ENCODE measurements at places on chromosomes 4 and X.

DNA sequence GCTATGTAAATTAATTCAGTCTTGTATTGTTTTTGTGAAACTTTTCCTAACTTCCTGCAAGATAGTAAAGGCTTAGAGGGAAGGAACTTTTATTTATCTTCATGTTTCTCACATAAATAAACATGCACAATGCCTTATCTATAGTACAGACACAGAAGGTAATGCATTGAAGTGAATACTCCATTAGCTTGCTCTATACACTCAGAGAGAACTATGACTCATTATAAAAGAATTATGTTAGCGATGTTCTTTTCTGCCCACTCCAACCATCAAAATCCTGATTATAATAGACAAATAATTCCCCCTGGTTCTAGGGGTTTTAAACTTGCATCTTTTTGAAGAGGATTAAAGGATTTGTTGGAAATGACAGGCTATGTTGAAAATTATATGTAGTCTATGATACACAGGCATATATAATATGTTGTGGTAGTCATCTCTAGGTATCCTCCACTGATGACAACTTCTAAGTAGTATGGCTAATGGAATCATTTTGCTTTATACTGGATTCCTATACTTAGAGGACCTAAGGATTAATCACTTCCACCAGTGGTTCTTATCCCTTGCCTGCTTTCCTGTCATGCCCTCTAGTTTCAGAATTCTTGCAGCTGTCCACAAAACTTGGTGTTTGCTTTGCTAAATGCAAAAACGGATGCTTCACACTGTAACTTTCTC is 115.7 kb downstream of the NDST4 start:
- no peak for DNase-seq

- no peak for DNase-seq
Measured at GRCh38 chrX:45031830-45032378, 158.9 kb downstream of the KDM6A start.

DNA sequence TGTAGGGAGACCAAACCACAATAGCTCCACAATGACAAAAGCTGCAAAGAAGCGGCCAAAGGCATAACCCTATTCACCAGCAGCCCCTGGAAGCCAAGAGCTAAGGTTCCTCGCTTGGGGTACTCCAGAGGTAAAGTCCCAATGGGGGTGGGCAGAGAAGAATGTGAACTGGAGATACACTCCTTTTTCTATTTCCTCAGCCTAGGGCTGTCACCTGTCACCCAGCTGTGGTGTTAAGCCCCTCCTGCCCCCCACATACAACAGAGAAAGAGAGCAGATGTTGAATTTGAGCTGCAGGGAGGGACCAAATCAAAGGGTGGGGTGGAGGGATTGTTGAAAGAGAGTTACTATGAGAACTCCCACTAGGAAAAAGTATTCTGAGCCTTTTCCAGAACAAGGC is 26.1 kb downstream of the AMOT start:
- no peak for DNase-seq

DNA sequence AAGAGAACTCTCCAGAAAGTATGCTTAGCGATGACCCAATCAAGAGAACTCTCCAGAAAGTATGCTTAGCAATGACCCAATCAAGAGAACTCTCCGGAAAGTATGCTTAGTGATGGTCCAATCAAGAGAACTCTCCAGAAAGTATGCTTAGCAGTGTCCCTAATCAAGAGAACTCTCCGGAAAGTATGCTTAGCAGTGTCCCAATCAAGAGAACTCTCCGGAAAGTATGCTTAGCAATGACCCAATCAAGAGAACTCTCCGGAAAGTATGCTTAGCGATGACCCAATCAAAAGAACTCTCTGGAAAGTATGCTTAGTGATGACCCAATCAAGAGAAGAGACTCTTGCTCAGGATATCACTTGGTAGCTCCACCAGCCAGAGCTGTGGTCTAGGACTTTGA is 92.5 kb downstream of the AFAP1 start:
- DNase-seq: no peak

DNA sequence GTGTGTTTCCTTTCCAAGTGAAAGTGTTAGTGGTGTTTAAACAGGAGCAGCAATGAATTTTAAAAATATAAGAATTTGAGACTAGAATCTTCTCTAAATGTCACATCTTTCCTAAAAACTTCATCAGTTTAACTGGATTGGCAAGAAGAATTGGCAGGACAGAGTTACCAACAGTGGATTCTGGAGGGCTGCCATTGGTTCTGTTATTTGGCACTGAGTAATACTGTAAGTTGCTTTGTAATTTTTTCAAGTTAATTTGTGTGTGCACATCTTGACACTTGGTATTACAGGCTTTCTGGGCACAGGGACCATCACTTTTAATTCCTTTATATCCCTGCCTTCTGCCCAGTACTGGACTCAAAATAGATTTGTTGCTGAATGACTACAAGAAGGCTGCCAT is 4.5 kb upstream of the GPRIN3 start:
- no peak for DNase-seq

DNA sequence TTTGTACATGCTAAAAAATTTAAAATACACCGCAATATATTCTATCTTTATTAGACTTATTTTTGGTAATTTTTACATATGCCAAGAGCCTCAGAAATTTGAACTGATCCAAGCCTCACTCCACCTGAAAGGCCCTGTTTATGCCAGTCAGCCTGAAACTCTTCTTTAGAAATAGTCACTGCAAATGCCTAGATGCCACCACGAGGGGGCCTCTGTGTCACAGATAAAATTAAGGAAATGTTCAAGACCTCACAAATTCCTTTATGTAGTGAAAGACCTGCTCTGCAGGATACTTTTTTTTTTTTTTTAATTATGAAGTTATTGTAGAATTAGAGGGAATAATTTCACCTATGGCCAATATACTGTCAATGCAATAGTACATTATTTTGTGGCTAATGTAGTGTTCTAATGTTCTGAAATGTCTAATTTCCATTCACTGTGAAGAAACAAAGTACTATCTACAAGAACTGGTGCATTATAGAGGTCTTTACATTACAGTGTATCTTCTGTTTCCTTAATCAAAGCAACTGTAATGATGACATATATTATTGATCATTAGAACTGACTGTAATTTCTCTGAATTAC is 69.8 kb downstream of the DTHD1 start:
- peak; percentile 11 for DNase-seq

- DNase-seq: no peak
Measured at GRCh38 chr4:147735413-147736301, 3.8 kb downstream of the ARHGAP10 start.

DNA sequence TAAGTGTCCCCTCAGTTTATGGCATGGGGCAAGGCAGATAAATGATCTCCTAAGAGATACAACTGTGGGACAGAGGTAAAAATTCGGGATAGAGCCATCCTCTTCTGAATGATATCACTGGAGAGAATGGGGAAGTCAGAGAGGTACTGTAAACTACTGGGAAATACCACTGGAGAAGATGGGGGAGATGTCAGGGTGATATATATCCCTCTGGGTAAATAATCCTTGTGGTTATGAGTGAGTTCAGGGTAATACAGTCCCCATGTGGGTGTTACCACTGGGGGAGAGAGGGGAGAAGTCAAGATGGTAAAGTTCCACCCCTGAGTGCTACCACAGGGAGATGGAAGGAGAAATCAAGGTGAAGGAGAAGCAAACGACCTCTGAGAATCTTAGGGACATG is 63.9 kb upstream of the ZNF81 start:
- DNase-seq: no peak

GRCh38 chrX:139642241-139642927 is 65.6 kb downstream of the MCF2 start:
- DNase-seq: peak; percentile 10

DNA sequence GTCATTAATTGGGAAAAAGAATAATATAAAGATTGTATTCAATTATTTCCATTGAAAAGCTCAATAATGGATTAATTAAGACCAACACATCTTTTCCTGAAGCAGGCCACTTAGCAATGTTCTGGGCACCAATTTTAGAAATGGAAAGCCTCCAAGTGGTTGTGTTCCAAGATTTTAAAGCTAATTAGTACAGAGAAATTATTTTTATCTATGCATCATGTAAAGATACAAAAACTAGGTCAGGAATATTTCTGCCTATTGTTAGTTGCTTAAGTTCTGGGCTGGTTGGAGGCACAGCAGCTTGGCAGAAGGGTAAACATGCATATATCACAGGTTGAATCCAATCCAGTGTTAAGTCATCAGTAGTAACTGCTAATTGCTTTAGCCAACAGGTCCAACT is 101.9 kb downstream of the RASL11B start:
- DNase-seq: no peak

GRCh38 chr4:37453281-37453998 is 208.9 kb downstream of the NWD2 start:
- DNase-seq: peak; percentile 36

GRCh38 chr4:59704616-59705015 is 1495.5 kb upstream of the ADGRL3 start:
- no peak for DNase-seq

GRCh38 chr4:6112606-6113290 is 87.6 kb downstream of the JAKMIP1 start:
- DNase-seq: no peak

DNA sequence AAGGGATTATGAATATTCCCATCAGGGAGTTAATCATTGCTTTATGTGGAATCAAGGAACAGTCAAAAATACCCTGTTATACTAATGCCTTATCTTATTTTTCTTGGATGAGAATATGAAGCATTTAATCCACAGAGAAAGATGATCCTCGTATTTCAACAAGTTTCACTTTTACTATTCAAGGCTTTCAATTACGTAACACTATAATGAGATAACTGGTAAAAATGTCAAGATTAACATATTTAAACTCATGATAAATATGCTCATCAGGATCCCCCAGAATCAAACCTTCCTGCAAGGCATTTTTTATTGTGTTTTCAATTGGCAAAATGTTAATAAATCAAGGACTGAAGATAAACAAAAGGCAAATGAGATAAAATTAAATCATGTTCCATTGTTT is 5.1 kb downstream of the ZXDA start:
- DNase-seq: no peak

GRCh38 chr4:182827954-182828353 is 89.2 kb downstream of the DCTD start:
- DNase-seq: no peak

DNA sequence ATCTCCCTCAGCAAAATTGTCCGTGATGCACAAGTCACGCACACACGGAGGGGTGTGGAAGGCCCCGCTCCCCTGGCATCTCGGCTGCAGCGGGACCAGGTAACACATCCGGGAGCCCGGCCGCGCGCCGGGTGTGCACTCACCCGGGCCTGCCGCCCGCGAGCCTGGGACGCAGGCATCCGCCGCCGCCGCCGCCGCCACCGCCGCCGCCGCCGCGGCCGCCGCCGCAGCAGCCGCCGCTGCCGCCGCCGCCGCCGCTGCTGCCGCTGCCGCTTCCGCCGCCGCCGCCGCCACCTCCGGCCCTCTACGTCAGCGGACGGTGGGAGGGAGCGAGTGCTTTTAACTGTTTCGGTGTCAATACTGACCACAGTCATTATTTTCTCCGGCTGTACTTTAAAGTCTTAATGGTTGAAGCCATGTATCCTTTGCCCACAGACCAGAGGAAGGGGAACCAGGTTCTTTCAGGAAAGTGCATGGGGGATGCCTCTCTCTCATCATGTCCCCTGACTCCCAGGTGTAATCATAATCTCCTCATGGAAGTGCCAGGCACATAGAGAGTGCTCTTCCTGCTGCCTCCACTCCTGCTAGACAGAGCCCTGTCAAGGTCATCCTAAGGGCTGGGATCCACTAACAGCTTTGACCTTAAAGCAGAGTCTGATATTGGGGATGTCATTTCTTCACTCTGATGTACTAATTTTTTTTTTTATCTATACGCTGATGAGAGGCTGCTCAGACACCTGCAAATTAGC is 38.0 kb downstream of the MAGEE2 start:
- DNase-seq: no peak

DNA sequence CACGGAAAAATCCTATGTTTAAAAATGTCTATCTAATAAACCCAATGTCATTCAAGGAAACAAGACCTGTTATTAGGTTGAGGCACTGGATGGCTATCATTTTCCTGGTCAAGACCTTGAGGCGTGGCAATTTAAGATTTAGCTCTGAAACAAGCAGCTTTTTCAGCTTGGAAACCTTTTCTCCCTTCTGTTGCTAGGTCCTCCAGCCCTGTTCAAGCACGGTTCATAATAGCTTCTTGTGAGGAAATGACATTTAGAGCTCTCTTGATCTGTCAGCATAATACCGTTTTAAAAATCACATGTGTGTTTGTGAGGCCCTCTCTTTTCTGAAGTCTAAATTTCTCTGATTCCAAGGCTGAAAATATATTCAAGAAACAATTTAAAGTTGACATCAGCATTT is 133.6 kb upstream of the GRPR start:
- no peak for DNase-seq

DNA sequence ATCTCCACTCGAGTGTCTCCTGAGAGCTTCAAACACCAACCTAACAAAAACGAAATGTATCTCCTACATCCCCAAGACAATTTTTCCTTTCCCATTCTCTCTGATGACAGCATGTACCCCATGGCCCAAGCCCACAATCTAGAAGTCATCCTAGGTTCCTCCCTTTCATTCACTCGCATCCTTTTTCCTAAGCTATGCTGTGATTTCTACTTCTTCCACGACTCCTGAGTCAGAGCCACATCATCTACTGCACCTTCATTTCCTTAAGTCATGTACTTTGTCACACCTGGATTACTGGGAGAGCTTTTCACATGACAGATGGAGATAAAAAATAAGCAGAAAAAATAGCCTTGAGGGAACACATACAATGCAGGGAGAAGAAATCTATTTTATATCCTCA is 20.1 kb downstream of the C4orf36 start:
- no peak for DNase-seq

- no peak for DNase-seq
Measured at GRCh38 chr4:20544645-20545044, 155.6 kb upstream of the PACRGL start.

DNA sequence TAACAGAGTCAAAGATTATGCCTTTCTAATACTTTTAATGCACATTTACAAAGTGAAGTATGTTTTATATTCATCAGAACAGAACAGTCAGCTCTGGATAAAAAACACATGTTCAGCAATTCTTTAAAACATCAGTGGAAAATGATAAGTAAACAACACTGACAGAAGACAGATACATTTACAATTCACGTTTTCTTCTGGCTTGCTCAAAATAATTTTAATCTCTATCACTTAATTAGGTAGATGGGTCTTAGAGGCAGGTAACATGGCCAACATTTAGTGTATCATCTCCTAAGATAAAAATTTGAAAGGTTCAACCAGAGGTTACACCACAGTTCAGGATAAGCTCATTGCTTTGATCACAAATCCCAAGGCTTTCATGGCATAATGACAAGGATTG is 156.8 kb upstream of the MAB21L2 start:
- DNase-seq: no peak

DNA sequence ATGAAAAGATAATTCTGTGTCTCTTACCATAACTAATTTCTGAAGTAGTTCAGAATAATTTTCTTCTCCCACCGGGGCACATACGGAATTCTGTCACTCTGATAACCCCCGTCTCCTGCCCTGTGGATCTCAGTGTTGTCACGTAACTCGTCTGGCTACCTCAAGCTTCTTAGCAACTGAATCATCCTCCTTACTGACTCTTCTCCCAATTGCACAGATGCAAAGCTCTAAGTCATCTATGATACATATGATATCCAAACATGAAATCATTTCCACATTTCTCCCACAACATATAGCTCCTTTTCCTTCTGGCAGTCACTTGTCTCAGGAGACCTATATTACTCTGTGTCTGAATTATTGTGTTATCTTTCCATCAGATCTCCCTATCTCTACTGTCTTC is 1043.1 kb upstream of the TENM3 start:
- no peak for DNase-seq

GRCh38 chr4:152513078-152513477 is 22.8 kb downstream of the FBXW7 start:
- no peak for DNase-seq

GRCh38 chrX:108001218-108001814 is 19.1 kb upstream of the TEX13B start:
- no peak for DNase-seq

GRCh38 chr4:188110036-188110435 is 633 bp upstream of the TRIML2 start:
- no peak for DNase-seq

Measured in D721Med (cell line).